Sciatic nerve (tissue), 2 donors: ENCODE measurements at places on chromosomes 13 and 19.

GRCh38 chr13:47415048-47415447, 518.2 kb upstream of the HTR2A start:
- no peak for DNase-seq

- DNase-seq: no peak
Measured at GRCh38 chr13:84192125-84192524, 309.9 kb upstream of the SLITRK1 start.

DNA sequence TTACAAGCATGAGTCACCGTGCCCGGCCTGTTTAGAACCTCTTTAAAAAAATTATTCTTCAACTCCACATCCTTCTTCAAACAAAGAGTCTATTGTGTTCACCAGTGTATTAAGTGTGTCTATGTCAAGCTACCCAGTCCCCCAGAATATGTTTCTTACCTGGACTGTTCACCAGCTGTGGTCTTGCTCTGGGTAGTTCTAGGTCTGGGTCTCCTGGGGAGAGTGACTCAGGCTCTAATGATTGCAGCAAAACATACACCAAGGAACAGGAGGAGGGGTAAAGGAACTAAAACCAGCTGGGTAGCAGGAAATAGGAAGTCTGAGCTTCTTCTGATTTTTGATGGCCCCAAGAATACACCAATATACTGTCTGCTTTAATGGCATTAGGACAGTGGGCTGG, at the start of gene FPR1:
Gene FPR1, minus strand, starts transcription at position 224 of the 400 bp plus-strand sequence. CDS start 4,884 bp downstream, outside the sequence.
- DNase-seq: no peak

DNA sequence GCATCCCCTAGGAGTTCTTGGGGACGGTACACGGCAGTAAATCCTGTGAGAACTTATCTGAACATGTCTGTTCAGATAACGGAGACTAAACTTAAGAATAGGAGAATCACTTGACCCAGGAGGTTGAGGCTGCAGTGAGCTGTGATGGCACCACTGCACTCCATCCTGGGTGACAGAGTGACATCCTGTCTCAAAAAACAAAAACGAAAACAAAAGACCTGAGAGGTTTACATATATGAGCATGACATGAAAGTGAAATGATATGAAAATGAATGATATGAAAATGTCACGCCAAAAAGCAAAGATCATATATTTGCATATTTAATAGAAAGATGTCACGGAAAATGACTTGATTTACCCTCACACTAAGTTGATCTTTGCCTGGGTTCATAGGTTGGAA, 5.8 kb downstream of the ZNF175 start:
- no peak for DNase-seq

GRCh38 chr13:49625392-49626079, 2.8 kb upstream of the ARL11 start:
- peak; percentile 68 for DNase-seq

GRCh38 chr13:98751861-98752466, 508 bp downstream of the SLC15A1 start:
- DNase-seq: no peak

DNA sequence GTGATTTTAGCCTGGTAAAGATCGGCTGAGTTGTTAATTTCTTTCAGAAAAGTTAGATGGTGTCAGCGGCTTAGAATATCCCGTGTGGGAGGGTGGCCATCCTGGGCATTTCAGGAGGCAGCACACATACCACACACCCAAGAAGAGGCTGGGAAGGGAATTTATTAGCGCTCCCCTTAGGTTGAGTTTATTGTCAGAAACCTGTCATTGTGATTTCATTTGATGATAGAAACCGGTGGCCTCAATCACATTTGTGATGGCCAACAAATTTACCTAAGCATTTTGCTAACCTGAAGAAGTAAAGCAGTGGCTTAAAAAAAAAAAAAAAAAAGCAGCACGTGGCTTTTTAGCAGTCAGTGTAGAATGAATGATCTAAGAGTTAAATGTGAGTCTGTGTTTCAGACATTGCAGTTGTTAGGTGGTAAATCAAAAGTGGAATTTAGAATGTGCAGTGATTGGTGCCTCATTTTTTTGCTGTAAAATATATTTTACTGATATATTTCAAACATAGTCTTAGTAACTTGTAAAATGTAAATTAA, 2.7 kb downstream of the SIPA1L3 start:
- DNase-seq: no peak

- DNase-seq: no peak
Measured at GRCh38 chr19:40006273-40006691, 9.4 kb downstream of the ZNF546 start.

DNA sequence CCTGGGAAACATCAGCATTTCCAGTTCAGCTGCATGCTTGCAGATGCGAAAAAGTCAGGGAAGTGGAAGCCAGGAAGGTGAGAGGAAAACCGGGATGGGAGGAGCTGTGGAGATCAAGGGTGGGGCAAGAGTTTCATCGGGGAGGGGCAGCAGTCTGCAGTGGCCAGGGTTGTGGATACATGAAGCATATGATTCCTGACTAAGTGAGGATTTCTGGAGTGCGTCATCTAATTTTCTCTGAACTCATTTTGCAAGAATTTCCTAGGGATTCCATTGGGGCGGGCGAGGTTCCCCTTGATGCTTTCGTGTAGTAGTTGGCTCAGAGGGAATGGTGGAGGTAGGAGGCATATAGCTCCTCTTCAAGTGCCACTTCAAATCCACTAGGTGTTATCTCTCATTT, 344.1 kb upstream of the TMTC4 start:
- no peak for DNase-seq

GRCh38 chr13:39985071-39985470, 329.6 kb downstream of the COG6 start:
- DNase-seq: no peak

- no peak for DNase-seq
Measured at GRCh38 chr13:101631395-101631794, 178.9 kb downstream of the ITGBL1 start.

GRCh38 chr19:55459551-55459949, 1.9 kb downstream of the ISOC2 start:
- DNase-seq: peak; percentile 60

GRCh38 chr19:2579678-2580280, 103.9 kb downstream of the GADD45B start:
- peak; percentile 56 for DNase-seq

GRCh38 chr13:44876782-44877324, 112.4 kb downstream of the NUFIP1 start:
- no peak for DNase-seq

- no peak for DNase-seq
Measured at GRCh38 chr13:76645632-76646031, 240.6 kb downstream of the KCTD12 start.

DNA sequence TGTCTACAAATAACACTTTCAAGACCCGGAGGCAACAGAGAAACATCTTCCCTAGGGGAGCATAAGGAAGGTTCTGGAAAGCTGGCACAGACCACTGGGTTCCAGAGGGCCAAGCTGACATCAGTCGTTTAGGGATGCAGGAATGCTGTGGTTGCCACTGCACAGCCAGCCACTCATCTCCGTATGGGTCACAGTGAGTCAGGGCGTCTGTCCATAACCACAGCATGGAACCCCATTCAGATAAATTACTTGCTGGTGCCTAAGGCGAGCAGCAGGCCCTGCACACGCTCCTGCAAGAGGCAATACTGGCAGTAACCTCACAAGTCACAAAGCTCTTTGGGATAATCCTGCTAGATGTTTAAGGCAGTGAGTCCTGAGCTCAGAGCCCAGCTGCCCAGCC, 140.9 kb upstream of the UBL3 start:
- no peak for DNase-seq

GRCh38 chr13:44031555-44031954, 151.9 kb downstream of the LACC1 start:
- DNase-seq: no peak

DNA sequence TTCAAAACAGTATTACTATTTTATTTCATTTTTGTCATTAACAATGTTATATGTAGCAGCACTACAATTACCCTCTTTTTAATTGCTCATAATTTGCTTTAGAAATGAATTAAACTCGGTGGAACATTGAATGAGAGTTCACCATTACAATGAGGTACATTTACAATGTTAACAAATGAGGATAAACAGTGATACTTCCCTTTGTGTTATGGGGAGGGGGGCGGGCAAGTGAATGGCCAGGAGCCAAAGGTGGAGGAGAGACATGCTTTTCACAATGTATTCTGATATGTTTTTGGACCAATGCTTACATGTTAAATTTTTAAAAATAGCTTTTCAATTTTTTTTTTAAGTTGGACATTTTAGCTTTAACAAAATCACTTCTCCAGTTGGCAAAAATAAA, 34.2 kb downstream of the NALCN start:
- no peak for DNase-seq

- DNase-seq: no peak
Measured at GRCh38 chr13:40986101-40986856, 32.8 kb downstream of the ELF1 start.

GRCh38 chr13:98207416-98207815, 30.3 kb upstream of the RNF113B start:
- DNase-seq: no peak

DNA sequence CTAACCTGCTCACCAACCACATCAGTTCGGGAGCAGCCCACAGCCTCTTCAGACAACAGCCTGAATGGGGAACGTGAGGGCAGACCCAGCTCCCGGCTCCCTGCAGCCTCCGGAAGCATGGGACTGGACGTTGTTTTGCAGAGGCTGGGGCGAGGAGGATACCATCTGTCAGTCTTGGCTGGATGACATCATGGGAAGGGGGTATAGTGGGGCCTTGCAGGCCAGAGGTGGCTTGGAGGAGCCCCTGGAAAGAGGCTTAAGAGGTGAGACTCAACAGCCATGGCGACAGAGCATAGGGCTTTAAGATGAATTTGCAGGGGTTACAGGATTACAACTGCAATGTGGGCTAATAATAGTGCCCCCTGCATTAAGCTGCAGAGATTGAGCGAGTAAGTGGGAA, 1.5 kb downstream of the FXYD3 start:
- DNase-seq: no peak

- no peak for DNase-seq
Measured at GRCh38 chr13:27018882-27019281, 152.7 kb downstream of the USP12 start.

GRCh38 chr13:46964789-46965527, 68.1 kb upstream of the HTR2A start:
- no peak for DNase-seq

DNA sequence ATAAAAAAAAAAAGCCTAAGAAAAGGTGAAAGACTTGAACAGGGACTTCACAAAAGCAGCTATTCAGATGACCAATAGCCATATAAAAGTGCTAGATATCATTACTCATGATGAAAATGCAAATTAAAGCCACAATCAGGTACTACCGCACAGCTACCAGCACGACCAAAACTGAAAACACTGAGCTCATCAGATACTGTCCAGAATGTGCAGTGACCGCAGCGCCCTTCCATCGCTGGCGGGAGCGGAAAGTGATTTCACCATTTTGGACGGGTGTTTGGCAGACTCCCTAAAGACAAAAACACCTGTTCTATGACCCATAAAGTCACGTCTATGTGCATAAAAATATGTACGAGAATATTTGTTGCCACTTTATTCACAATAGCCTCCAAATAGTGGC, 60.7 kb downstream of the SLC6A16 start:
- DNase-seq: no peak

DNA sequence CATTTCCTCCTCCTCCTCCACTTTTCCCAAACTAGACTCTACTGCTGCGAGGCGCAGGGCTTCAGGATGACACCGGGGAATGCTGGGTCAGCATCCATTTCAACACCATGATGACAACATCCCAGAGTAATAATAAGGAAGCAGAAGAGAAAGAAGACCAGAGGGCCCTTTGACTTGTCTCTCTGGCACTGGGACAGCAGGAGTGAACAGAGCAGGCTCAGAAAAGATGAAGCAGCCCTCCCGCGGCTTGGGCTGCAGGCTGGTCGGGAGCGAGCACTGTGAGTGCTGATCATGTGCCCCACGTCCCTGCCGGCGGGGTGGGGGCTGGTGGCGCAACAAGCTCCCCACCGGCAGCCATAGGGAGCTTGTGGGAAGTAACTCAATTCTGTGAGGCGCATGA, 30.5 kb downstream of the RANBP3 start:
- peak; percentile 83 for DNase-seq

DNA sequence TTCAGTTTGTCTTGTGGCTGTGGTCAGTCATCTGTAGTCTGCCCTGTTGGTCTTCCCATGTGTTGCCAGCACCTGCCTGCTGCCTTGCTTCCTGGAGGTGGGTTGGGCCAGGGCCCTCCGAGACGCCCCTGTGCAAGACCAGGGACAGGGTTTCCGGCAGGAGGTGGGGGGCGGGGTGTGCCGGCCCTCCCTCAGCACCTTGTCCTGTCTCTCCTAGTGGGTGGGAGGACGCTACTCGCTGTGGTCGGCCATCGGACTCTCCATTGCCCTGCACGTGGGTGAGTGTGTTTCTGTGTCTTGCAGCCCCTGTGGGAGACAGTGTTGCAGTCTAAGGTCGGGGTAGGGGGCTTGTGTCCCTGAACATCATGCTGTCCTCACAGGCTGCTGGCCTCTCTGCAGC, 11.2 kb upstream of the PDCD2L start:
- DNase-seq: no peak

DNA sequence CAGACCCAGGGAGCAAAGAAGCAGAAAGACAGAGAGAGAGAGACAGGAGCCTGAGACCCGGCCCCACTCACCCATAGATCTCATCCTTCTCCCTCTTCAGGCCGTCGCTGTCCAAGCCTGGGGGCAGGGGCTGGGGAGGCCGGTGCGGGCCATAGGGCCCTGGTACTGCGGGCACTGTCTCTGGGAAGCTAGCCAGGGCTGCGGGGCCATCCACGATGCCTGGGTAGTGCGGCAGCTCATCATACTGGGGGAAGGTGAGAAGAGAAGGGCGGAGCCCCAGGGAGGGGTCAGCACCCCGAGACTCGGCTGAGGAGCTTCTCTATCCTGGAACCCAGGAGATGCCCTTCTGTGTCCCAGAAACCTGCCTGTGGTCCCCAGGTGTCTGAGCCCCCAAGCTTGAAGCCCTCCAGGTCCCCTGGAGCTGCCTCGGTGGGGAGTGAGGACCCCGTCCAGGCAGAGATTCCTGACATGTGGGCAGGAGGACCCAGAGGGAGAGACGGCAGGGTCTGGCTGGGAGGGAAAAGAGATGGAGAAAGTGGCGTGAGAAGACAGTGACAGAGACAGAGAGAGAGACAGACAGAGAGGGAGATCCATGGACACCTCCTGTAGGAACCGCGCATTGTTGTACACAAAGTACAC, 2.1 kb downstream of the MEIS3 start:
- no peak for DNase-seq

- no peak for DNase-seq
Measured at GRCh38 chr13:37651891-37652290, 53.3 kb upstream of the POSTN start.

- no peak for DNase-seq
Measured at GRCh38 chr19:33821871-33822270, 25.2 kb downstream of the KCTD15 start.

DNA sequence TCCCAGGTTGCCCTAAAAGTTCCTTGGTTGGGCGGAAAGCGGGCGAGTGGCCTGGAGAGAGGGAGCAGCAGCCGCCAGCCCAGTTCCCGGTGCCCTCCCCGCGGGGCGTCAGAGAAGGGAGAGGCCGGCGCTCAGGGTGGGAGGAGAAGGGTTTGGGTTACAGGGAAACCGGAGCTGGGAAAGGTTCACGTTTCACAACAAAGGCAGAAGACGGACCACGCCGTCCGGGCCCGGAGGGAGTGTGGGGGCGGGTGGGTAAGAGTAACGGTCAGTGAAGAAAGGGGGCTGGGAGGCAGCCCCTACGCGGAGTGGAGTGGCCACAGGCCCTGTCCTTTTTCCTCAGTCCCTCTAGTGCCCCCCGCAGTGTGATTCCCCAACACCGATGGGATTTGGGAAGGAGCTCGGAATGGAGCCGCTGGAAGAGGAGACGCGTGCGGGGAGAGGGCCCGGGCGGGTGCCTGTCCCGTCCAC, 1.6 kb downstream of the SIX5 start:
- peak; percentile 91 for DNase-seq

GRCh38 chr13:34617473-34618083, 324.5 kb upstream of the NBEA start:
- no peak for DNase-seq
